ENCODE measurements at places on chromosomes 11 and 22. TPM values are rescaled to one million over a fixed set of nuclear protein-coding genes. Genes with fewer than 3 reads are reported as not detected.
A peak's percentile ranks its signal among the peaks of the same experiment; 100 is the strongest.

GRCh38 chr11:1647901-1648652 is 18.5 kb downstream of the KRTAP5-5 start:
- DNase-seq: no peak

- peak; percentile 32 for DNase-seq
Measured at GRCh38 chr11:48081151-48082010, 101.0 kb downstream of the PTPRJ start.

GRCh38 chr22:50693462-50693861 is 20.8 kb downstream of the SHANK3 start:
- no peak for DNase-seq

DNA sequence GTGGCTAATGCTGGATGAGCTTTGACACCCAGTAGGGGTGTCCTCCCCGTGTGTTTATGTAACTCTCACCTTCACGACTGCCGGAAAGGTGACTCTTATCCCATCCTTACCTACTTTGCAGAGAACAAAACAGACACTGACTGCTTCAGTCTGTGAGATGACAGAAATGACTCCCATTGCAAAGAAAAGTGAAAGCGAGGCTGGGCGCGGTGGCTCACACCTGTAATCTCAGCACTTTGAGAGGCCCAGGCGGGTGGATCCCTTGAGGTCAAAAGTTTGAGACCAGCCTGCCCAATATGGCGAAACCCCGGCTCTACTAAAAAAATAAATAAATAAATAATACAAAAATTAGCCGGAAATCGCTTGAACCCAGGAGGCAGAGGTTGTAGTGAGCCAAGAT is 106.4 kb upstream of the ANO1 start:
- no peak for DNase-seq

DNA sequence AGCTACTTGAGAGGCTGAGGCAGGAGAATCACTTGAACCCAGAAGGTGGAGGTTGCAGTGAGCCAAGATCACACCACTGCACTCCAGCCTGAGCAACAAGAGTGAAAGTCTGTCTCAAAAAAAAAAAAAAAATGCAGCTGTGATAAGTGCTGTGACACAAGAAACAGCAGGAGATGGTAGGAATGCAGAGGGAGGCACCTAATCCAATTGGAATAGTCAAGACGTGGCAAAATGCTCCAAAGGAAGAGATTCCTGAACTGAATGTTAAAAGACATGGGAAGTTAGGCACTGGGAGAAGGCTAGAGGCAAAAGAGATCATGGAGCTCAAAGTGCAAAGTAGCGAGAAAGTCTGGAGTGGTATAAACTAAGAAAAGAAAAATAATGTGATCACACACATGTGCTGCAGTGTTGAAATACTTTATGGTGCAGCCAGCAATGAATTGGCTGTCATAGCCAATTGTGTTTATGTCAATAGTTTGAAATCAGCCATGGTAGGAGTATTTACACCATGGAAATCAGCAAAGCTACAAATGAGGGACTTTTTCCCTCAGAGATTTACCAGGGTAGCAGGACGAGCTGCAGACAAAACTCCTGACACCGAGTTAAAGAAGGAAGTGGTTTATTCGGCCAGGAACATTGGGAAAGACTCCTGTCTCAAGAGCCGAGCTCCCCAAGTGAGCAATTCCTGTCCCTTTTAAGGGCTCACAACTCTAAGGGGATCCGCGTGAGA is 40.9 kb upstream of the LIPT2 start:
- DNase-seq: no peak

DNA sequence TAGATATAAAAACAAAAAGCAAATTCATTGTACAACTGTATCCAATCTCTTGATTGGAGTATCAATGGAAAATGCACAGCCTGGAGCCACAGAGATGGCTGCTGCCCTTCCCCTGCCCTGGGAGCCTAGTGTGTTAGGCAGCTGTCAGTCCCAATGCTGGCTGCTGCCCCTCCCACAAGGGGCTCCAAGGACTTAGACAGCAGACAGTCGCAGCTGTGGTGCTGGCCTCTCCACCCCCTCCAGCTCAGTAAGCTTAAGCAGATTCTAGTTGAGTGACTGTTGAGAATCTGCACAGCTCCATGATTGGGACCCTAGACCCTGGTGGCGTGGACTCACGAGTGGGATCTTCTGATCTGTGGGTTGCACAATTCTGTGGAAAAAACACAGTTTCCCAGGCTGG is 1511.2 kb downstream of the FAM181B start:
- DNase-seq: no peak

- DNase-seq: no peak
Measured at GRCh38 chr11:68778205-68778604, 26.9 kb upstream of the TESMIN start.

- no peak for DNase-seq
Measured at GRCh38 chr22:27543460-27543859, 258.1 kb downstream of the MN1 start.

GRCh38 chr22:36125434-36125833 is 35.1 kb downstream of the APOL3 start:
- DNase-seq: no peak

DNA sequence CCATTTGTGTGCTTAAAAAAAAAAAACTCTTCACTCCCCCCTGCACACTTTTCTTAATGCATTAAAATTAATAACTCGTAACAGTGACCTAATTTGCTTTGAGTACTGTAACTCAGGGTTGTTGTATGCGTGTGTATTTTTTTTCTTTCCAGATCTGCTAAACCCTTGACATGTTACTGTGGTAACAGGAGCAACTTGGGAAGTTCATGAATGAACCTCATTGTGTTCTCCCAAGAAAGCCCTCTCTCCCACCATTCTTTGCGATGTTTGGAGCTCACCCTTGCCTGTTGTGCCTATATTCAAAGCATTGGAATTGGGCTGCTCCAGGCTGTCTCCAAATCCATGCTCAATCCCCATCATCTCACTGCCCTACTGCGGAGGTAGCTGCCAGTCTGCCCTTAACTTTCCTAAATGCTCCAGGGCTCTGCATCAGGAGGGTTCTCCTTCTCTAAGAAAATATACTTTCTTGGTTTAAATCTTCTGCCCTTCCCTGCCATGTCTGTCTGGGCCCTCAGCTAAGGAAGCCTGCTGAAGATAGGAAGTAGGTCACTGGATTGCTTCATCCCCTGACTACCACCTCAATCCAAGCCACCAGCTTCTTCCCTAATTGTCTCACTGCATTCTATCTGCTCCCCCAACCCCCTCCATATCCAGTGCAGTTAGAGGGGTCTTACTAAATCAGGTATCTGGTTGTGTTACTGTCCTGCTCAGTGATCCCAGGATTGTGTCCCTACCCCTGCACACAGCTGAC is 70.3 kb downstream of the KIRREL3 start:
- DNase-seq: no peak

DNA sequence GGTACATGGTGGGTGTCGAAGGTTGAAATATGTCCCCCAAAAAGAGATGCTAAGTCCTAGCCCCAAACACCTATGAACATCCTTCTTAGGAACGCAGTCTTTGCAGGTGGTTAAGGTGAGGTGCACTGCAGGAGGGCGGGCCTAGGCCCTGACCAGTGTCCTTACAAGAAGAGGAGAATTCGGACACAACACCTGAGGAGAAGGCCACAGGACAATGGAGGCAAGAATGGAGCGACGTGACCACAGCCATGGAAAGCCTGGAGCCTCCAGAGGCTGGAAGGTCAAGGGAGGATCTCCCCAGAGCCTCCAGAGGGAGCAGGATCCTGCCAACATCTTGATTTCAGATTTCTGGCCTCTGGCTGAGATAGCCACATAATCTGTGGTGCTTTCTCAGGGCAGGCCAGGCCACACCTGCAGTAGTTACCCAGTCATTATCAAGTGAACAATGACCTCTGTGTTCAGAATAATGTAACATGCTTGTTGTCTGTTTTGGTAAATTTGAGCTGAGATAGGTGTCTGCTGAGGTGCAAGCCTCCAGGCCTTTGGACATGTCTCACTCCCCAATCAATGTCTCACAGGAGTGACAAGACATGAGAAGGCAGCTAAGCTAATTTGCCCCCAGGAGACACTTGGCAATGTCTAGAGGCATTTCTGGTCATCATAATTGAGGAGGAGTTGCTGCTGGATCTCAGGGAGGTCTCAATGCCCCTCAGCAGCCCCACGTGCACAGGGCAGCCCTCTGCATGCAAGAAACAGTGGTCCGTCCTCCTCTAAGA is 498.9 kb downstream of the BRD1 start:
- DNase-seq: no peak

- no peak for DNase-seq
Measured at GRCh38 chr22:23827351-23827995, 11.3 kb downstream of the DERL3 start.

GRCh38 chr22:19992921-19993355 is 23.7 kb downstream of the ARVCF start:
- no peak for DNase-seq

GRCh38 chr22:27540656-27541396 is 260.7 kb downstream of the MN1 start:
- no peak for DNase-seq

DNA sequence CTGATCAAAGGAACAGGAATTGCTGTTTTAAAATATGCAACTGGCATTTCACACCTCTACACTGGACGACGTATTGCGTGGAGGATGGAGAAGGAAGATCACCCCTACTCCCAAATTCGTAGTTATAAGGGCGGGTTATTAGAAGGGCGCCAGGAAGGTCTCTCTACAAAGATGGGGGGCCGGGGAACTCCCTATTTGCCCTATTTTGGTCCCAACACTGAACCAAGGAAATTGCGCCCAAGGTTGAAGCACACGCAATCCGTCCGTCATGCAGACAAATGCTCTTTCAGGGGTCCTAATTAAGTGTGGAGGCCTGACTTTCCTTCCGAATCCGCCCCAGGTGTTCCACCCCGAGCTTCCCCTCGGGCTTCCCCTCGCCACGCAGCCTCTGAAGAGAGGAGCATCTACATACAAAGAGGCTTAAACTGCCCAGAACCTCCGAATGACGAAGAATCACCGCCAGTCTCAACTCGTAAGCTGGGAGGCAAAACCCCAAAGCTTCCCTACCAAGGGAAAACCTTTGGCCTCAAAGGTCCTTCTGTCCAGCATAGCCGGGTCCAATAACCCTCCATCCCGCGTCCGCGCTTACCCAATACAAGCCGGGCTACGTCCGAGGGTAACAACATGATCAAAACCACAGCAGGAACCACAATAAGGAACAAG is 396 bp downstream of the NPAT start:
- no peak for DNase-seq

DNA sequence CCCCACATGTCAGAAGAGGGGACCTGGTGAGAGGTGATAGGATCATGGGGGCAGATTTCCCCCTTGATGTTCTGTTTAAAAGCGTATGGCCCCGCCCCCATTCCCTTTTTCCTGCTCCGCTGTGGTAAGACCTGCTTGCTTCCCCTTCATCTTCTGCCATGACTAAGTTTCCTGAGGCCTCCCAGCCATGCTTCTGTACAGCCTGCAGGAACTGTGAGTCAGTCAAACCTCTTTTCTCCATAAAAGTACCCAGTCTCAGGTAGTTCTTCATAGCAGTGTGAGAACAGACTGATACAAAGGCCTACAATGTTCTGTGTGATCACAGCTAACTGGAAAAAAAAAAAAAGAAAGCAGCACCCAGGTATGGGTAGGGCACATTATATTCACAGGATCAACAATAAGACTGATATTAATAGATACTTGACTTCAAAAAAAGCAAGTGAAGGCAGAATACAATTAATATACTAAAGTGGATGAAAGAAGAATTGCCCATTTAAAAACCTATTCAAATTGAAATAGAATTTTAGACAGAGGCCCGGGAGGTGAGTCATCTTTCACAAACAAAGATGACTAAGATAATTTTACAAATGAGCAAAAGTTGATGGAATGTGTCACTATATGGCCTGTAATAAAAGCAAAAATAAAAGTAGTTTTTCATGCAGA is 1.7 kb upstream of the OR52K1 start:
- DNase-seq: no peak

DNA sequence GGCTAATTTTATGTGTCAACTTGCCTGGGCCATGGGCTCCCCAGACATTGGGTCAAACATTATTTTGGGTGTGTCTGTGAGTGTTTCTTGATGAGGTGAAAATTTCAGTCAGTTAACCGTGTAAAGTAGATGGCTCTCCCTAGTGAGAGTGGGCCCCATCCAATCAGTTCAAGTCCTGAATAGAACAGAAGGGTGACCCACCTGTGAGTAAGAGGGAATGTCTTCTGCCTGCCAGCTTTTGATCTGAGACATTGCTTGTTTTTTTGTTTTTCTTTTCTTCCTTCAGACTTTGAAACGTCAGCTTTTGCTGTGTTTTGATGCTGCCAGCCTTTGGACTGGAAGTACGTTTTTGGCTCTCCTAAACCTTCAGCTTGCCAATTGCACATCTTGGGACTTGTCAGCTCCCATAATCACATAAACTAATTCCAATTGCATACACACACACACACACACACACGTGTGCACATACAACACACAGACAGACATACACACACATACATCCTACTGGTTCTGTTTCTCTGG is 300.1 kb downstream of the CNTN5 start:
- DNase-seq: no peak

DNA sequence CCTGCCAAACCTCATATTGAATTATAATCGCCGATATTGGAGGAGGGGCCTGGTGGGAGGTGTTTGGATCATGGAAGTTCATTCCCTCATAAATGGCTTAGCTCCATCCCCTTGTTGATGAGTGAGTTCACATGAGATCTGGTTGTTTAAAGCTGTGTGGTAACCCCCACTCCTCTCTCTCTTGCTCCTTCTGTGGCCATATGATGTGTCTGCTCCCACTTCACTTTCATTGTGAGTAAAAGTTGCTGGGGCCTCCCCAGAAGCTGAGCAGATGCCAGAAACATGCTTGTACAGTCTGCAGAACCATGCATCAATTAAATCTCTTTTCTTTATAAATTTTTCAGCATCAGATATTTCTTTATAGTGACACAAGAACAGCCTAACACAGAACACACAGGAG is 929.0 kb upstream of the FAT3 start:
- no peak for DNase-seq

The SYCE3 gene
- not detected for total RNA-seq

The TRIM5 gene
- 45.7 TPM for total RNA-seq

The RIBC2 gene
- total RNA-seq: 1.5 TPM

The CNTF gene
- 0.51 TPM for total RNA-seq

The SMTNL1 gene
- total RNA-seq: not detected

The MMP7 gene
- not detected for total RNA-seq

The SAA4 gene
- not detected for total RNA-seq

The CYB561A3 gene
- total RNA-seq: 52.8 TPM

The UBQLN3 gene
- not detected for total RNA-seq

The OR52N4 gene
- not detected for total RNA-seq

The BIK gene
- 0.29 TPM for total RNA-seq

The GSTT2 gene
- 0.41 TPM for total RNA-seq

The GVQW3 gene
- total RNA-seq: 0.45 TPM
